CD8-positive, alpha-beta memory T cell (primary cell): ENCODE measurements at places on chromosomes 6 and 20.

GRCh38 chr6:90417385-90417784 is 120.7 kb upstream of the BACH2 start:
- DNase-seq = no peak

GRCh38 chr6:21836772-21837425 is 243.3 kb downstream of the SOX4 start:
- no peak for DNase-seq

DNA sequence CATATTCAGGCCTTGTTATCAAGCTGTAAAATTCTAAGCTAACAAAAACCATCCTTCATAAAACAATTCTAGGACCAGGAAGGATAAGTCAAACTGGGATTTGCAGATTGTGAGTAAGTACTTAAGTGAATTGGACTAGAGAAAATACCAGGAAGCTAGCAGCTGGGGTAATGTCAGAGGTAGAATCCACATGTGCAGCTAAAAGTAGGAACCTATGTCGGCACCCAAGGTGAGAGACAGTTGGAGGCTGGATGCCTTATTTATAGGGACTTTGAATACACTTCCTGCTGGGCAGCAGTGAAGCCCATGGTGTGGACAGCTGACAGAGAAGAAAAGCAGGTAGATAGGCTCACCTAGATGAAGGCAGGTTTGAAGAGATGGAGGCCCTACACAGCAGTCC is 127.3 kb downstream of the FLRT3 start:
- DNase-seq = no peak

DNA sequence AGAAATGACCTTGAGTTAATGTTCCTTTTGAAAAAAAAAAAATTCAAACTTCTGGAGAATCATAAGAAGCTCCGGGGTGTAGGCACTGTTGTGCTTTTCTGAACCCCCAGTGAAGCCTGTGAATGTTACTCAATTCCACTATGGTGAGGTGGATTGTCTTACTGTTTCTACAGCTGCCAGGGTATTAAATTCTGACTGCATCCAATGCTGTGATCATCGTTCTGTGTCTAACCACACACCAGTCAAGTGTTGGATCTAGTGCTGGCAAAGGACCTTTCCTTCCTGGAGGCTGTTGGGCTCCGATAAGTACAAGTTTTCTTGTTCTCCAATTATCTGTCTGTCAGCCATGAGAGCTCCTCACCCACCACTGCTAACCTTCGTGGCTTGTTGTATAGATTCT is 162.0 kb upstream of the EPHA7 start:
- DNase-seq = no peak

DNA sequence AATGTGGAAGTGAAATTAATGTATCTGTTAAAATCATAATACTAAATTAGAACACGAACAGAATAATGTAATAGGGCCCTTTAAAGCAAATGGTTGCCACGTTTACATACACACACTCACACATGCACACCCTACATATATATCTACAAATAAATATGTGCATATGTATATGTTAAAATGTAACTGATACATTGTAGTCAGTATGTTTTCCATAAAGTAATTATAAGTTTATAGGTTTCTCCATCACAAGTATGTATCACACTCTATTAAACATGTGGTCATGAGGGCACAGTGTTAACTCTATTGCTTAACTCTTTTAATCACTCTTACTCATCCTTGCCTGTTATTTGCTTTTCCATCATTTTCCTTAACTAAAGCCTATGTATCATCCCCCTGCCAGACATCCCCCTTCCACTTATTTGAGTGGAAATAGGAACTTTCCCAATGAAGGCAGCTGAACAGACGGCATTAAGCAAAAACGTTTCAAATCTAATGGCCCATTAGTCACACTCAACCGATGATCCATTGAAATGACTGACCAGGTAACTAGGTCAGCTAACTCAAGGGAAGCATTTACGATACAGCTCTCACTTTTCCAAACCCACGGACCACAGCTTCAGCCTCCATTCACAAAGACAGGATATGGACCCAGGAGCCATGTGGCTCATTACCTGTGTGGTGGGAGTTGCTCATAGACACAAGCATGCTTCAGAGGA is 89.3 kb downstream of the HAO1 start:
- no peak for DNase-seq

DNA sequence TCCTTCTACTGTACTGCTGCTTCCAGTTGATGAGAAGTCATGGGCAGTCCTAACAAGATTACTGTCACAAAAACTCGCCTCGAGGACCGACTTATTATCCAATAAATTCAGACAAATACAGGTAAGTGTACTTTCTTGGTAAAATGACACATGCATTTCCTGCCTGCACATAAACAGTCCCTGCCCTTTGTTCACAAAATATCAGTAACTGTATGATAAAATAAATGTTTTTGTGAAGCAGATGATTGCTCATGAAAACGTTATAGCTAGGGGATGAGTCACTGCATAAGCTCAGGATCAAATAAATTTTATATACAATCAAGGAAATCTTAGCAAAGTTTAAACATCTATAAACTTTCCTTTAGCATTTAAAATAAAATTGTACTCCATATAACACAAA is 164.5 kb upstream of the RIPOR2 start:
- DNase-seq = no peak

DNA sequence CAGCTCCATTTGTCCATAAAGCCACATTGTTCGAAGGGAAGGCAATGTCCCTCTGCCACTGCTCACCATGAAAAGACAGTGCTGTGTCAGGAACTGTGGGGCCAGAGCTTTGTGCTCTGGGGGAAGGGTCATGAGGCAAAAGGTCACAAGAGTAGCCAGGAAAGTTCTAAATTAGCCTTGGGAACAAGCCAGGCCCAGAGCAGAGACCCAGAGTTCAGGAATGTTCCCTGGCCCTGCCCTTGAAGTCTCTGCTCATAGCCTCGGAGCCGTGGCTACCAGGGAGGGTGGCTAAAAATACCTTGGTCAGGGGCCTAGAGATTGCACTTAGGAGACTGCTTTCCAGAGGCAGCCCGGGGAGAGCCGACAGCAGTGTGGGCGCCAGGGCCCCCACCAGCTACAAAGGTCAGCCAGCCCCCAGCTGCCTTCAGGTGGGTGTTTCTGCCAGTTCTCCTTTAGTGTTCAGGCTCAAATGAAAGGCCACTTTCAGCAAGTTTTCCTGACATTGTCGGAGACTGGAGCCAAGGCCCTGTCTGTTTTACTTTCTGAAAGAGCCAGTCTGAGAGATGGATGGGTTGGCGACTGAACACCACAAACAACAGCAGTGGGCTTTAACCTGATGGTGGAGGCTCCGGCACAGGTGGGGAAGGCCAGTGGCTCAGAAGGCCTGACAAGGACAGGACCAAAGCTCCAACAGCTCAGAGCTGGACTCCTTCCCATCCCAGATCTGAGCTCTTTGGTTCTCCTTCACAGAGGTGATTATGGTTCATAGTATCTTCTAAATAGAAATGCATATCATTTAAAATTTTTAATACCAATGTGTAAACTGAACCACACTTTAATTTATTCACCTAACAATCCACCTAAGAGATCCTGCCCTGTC is 76.2 kb downstream of the CDH26 start:
- no peak for DNase-seq

- peak; percentile 95 for DNase-seq
Measured at GRCh38 chr6:85678602-85679444, 36.1 kb upstream of the SYNCRIP start.

- no peak for DNase-seq
Measured at GRCh38 chr20:24960302-24960801, 11.3 kb downstream of the CST7 start.

- no peak for DNase-seq
Measured at GRCh38 chr6:63352069-63352543, 32.3 kb upstream of the LGSN start.

DNA sequence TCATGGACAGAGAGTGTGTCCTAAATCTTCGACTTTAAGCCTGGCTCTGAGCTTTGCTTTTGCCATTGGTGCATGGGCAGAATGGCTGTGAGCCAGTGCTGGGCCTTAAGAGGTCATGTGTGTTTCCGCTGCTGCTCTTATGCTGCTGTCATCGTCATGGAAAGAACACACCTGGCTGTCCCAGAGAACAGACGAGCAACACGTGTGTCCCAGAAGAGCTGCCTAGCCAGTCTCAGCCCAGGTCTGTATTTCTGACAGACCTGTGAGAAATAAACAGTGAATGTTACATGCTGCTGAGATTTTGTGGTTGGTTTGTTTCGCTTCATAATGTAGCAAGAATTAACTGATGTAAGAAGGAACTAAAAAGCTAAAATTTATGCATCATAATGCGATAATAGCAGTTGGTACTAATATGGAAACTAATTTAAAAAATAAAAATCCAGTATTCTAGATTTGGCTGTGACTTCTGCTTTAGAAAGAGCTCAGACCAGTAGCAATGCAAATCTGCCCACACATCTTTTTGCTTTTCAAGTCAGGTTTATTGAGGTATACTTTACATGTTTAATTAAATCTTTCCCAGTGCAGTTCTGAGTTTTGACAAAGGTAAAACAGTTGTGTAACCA is 11.5 kb upstream of the SCP2D1 start:
- DNase-seq = no peak

GRCh38 chr6:626236-626635 is 30.7 kb downstream of the HUS1B start:
- no peak for DNase-seq

DNA sequence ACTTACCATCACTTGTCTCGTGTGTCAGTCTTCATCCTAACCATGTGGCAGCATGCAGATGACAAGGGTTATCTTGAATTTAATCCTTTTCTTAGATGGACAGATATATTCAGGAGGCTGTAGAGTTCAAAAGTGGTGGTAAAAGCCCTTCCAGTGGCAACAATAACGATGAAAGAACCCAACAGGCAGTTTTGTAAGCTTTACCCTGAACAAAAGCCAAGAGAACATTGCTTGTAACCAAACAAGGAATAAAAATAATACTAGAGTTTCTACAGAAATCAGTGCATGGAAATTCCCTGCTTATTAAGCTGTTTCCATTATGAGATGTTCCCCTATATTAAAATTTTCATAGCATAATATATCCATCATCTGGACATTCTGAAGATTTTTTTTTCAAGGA is 69.7 kb downstream of the PDE7B start:
- no peak for DNase-seq

DNA sequence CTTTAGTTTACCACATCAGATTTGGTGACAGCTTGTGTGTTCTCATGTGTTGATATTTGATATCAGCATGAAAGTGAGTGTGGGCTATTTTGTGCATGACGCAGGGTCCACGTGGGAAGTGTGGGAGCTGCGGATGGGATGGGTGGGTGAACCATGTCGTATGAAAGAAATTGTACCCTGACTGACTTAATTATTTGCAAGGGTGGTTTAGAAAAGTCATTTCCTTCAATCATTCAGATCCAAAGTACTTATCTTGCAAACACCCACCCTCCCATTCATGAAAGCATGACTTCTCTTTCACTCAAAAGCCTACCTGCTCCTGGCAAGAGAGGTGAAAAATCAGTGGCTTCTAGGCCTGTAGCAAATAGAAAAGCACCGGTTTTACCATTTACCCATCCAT is 91.8 kb upstream of the BACH2 start:
- DNase-seq = no peak

- DNase-seq = no peak
Measured at GRCh38 chr6:110619275-110619908, 143.0 kb upstream of the SLC22A16 start.

DNA sequence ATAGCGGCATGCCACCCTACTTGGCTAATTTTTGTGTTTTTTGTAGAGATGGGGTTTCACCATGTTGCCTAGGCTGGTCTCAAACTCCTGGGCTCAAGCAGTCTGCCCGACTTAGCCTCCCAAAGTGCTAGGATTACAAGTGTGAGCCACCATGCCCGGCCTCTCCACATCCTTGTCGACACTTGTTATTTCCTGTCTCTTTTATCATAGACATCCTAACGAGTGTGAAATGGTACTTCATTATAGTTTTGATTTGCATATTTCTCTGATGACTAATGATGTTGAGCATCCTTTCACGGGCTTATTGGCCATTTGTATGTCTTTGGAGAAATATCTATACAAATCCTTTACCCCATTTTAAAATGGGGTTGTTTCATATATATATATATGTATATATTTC is 39.0 kb upstream of the ASXL1 start:
- no peak for DNase-seq

DNA sequence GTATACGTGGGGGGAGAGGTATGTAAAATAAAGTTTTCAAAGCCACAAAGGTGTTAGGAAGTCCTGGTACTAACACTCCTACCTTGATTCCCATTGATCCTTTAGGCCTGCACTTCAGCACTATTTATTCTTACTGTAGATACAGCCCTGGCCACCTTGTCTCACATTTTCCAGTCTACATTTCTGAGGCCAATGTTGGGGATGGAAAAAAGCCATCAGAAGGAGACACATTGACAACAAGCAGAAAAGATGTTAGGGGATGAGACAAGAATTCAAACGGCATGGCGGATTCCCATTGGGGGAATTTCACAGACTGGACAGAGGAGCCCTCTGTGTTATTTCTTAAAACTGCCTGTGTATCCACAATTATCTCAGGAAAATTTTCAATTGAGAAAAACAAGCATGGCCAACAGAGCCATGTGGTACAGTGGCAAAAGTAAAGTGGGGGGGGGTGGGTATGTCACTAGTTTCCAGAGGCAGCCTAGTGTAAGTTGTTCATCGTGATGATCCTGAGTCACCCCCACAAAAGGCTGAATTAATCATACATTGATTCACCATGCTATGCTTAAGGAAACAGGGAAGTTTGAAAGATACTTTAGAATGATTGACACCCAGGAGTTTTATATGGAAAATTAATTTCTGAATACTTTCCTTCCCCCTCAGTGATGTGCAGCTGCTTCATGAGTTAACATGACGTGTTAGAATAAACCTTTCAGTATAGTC is 40.5 kb downstream of the RREB1 start:
- DNase-seq = no peak

DNA sequence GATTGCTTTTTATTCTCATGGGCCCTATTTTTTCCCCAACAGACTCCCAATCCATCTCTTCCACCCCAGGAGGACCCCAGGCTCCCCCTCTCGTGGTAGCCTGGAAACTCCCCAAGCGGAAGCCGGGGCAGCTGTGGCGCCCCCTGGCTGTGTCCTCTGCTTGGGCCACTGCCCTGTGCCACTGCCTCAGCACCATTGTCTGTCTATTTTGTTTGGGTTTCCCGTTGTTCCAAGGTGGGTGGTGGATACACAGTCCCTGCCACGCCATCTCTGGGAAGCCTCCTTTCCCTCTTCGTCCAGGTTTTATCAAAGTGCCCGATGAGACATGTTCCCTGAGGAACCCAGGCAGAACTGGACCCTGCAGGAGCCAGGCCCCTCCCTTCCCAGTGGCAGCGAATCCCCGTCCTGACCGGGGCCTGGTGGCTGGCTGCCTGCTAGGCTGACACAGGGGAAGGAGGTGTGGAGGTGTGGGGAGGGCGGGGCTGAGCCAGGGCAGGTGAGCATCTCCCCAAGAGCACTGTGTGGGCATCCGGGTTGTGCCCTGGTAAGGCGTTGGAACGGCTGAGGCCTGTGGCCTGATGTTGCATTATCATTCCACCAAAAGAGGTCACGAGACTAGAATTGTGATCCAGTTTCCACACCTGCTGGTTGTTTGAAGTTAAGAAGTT is 228.2 kb downstream of the CDH4 start:
- no peak for DNase-seq

- peak; percentile 14 for DNase-seq
Measured at GRCh38 chr20:44019638-44020335, 105.1 kb downstream of the TOX2 start.
